SJSA1 (cell line): ENCODE measurements at places on chromosomes 11 and 22.

GRCh38 chr11:100808904-100809491 is 121.9 kb downstream of the ARHGAP42 start:
- DNase-seq = peak; percentile 25

- no peak for DNase-seq
These were observed 26.5 kb downstream of the OTOG start for GRCh38 chr11:17573526-17573925.

DNA sequence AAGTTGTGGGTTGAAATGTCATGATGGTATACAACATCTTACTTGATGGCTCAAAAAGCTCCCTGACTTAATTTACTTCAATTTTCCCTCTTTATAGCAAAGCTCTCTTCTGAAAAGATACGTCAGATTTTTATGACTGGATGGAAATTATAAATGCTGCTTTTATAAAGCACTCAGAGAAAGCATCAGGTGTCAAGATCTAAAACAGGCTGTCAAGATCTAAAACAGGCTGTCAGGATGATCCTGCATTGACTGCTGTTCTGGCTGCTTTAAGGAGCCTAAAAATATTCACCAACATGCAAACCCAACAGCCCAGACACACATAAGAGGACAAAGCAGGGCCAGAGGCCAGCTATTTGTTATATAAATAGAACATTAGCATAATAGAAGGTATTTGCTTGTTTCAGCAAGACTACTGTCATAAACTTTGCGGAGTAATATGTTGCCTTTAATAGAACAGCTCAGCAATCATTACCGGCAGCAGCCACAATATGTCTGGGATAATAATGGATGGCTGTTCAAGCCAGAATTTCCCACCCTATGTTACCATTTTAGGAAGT is 77.3 kb upstream of the ANO5 start:
- DNase-seq = no peak

DNA sequence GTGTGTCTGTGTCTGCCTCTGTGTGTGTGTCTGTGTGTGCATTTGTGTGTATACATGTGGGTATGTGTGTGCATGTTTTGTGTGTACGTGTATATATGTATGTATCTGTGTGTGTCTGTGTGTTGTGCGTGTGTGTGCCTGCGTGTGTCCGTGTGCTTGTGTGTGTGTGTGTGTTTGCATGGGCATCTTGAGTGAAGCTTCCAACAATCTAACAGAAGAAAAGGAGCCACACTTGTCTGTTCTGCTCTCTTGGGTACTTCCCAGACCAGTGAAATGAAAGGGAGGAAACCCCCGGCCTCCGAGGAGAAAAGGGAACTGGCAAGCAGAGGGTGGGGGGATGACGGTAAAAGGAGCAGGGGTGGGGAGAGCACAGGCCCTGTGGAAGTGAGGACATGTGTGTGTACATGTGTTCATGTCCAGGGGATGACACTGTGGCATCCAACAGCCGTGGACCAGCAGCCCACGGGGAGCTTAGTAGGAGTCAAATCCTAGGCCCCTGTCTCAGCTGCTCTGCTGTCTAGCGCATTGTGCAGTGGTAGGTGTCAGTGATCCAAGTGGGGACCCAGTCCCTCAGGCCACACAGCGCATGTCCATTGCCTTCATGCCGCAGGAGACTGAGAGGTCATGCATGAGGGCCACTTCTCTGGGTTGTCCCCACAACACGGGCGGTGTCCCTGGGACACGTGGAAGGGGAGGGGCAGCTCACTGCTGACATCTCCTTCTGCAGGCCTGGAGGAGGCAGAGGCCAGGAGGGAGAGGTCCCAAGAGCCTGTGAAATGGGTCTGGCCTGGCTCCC is 8.1 kb downstream of the CSF2RB start:
- no peak for DNase-seq

DNA sequence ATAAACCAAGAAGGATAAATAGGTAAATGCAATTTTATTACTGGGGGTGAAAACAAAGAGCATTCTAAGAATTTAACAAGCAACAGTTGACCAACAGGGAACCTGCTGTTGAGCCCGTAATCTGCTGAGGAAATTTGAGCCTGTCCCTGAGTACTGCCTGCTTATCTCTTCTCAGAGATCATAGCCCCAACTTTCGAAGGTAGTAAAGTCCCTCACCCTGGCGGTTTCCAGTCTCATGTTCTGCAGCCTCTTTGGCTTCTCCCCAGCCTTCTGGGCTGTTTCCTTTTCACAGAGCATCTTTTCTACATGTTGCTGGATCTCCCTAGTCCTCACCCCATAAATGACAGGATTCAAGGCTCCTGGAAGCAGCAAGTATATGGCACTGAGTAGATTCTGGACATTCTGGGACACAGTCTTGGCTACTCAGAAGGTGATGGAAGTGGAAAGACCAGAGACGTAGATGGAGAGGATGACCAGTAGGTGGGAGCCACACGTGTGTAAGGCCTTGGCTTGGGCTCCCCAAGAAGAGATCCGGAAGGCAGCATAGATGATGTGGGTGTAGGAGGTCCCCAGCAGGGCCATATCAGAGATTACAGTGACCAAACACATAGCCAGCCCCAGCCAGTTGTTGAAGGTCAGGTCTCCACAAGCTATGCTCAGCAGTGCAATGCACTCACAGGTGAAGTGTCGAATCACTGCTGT is 51.6 kb downstream of the RRM1 start:
- DNase-seq = no peak

GRCh38 chr22:31629741-31630184 is 32.3 kb downstream of the PISD start:
- DNase-seq = no peak

- no peak for DNase-seq
These were observed 32.4 kb downstream of the MCAM start for GRCh38 chr11:119284344-119285157.

DNA sequence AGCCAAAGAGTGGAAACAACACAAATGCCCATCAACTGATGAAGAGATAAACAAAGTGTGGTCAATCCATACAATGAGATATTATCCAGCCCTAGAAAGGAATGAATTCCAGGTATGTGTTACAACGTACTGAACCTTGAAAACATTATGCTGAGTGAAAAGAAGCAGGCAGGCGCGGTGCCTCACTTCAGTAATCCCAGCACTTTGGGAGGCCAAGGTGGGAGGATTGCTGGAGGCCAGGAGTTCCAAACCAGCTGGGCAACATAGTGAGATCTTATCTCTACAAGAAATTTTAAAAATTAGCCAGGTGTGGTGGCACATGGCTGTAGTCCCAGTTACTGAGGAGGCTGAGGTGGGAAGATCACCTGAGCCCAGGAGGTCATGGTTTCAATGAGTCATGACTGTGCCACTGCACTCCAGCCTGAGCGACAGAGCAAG is 24.6 kb upstream of the TESMIN start:
- DNase-seq = no peak

- DNase-seq = no peak
These were observed 793.5 kb upstream of the CNTN5 start for GRCh38 chr11:98227278-98227677.

DNA sequence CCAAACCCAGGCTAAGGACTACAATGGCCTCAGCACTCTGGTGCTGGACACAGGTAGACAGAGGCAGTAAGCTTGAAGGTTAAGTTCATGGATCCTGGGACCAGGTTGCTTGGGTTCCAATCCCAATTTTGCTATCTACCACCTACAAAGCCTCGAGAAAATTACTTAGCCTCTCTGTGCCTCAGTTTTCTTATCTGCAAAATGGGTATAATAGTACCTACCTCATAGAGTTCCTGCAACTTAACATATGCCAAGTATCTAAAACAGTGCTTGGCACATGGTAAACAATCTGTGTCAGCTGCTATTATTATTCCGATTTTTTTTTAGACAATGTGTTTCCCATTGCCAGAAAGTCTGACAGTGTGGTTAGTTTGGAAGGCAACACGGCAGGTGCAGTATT is 37.5 kb downstream of the SYN3 start:
- DNase-seq = no peak

DNA sequence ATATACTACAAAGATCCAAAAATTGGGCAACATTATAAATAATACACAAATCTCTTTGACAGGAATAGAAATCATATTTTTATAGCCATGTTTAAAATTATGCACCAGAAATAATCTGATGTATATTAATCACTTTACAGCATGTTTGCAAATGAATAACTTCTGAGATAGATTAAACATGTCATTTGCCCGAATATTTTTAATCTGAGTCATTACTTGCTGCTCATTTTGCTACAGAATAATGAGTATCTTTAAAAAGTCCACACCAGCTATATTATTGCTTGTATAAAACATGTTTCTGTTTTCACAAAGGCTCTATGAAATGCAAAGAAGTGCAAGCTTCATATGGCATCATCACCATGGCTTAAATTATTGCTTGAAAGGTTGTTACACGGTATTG is 336.8 kb downstream of the GUCY1A2 start:
- no peak for DNase-seq

DNA sequence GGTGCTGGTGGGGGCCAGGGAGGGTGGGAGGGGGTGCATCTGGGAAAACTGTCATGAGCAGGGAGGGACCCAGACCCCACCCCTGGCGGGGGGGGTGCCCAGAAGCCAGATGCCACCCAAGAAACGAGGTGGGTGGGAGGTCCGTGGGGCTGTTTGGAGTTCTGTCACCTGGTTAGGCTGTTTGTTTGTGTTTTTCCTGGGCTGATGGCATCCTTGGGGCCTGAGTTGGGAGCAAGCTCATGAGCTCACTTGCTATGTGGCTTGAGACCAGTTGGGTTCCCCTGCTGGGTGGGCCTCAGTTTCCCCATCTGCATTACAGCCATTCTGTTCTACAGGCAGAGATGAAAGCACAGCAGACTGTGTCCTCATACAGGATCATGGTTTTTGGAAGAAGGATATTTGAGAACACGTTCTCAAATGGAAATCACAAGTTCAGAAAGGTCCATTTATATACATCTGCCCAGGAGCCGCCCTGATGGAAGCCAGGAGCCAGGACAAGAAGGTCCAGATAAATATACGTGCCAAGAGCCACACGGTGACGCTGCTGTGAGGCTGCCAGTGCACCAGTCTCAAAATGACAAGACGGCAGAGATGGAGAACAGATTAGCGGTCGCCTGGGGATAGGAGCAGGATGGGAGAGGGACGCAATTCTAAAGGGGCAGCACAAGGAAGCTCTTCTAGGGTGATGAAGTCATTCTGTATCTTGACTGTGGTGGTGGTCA is 312.9 kb downstream of the MN1 start:
- DNase-seq = peak; percentile 43

DNA sequence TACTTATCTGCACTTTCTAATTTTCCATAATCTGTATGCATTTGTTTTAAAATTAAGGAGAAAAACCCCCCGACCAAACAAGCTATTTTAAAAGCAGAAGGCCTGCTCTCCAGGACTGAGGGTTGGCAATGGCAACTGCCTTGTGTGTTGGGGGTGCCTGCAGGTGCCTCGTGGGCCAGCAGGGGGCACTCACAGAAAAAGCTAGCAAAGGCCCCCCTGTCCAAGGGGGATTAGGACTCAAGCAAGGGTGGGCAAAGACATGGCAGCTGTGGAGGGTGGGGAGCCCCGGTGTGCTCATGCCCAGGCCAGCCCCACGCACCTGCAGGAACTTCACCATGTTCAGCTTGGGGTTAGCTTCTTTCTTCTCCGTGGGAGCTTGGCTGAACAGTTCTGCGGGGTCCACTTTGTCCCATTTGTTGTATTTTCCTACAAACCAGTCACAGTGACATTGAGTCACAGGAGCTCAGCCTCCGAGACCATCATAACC is 10.3 kb downstream of the TOP3B start:
- peak; percentile 31 for DNase-seq

GRCh38 chr11:119029340-119030028 is 1.2 kb downstream of the SLC37A4 start:
- DNase-seq = no peak

DNA sequence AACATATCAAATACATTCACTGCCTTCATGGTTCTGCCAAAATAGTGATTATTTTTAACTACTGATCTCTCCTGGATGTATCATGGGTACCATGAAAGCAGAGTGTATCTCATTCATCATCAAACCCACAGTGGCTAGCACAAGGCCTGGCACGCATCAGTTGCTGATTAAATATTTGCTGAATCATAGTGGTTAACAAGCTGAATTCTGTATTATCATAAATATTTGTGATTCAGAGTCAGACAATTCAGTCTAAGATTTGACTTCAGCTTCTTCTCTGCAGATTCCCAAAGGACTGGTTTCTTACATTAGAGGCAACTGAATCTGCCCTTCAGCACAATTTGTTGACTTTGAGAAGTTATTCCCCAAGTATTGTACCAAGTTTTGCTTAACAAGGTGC is 715.8 kb upstream of the LRRC4C start:
- DNase-seq = no peak
